NCI-H748 treated with DMSO at 0.1 percent for 48 hours (cell line): ENCODE measurements at places on chromosomes 12 and 14.

DNA sequence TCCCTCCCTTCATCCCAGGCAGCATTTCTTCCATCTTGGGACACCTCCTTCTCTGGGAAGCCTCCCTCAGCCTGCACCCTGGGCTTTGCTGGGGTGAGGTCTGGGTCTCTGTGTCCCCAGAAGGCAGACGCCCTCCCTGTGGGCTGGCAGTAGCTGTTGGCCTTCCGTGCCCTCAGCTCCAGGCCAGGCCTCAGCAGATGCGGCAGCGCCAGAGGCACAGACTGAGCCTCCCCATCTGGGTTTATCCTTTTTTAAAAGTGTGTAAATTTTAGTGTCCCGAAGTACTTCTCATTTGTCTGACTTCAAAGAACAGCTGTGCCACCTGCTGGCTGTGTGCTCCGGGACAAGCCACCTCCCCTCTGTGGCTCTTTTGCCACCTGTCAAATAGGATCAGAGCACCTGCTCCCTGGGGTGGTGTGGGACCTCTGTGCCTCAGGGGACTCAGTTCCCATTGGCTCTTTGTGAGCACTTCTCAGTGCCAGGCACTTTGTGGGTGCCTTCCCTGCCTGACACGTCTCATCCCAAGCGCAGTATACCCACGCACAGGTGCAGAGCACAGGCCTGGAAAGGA lies 11.1 kb downstream of the EXOC3L4 start:
- no peak for DNase-seq

- no peak for DNase-seq
Observed at GRCh38 chr14:104749111-104749649, 3.8 kb upstream of the SIVA1 start.

GRCh38 chr12:85733221-85733840 lies 102.9 kb downstream of the RASSF9 start:
- no peak for DNase-seq

DNA sequence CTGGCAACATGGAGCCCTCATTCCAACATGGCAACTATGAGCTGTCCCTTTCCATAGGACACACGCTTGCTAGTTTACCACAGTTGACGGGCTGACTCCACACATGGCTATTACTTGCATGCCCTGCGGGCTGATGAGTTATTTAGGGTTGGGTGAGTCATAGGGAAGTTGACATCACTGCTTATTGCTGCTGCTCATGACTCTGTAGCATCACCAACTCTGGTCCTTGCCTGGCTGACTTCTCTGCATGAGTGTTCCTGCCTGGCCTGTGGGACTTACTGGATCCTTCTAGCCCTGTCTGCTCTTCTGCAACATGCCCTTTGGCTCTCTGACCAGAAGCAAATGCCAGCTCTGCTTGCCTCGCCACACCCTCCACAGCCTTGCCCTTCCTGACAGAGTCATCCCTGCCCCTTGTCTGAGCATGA lies 199.5 kb downstream of the ANO6 start:
- no peak for DNase-seq

GRCh38 chr12:68267892-68268396 lies 14.5 kb upstream of the IL22 start:
- no peak for DNase-seq

DNA sequence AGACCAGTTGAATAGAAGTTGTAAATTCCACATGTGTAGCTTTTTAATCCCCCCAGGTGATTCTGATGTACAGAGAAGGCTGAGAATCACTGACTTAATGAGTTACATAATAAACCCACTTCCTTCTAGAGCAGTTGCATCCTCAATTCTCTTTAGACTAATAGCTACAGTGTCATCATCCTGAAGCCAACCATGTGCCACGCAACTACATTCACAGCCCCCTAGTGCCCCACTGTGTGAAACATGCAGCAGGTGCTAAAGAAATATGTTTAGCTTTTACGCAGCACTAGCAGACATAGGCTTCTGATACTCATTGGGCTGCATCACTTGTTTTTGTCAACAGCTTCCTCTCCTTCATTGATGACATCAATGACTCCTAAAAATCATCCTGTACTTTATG lies 1168.3 kb downstream of the BCL11B start:
- DNase-seq, result no peak

- DNase-seq, result no peak
Observed at GRCh38 chr14:49089107-49089506, 497.1 kb downstream of the RPS29 start.

- no peak for DNase-seq
Observed at GRCh38 chr12:14785568-14785967, 17.7 kb downstream of the WBP11 start.

DNA sequence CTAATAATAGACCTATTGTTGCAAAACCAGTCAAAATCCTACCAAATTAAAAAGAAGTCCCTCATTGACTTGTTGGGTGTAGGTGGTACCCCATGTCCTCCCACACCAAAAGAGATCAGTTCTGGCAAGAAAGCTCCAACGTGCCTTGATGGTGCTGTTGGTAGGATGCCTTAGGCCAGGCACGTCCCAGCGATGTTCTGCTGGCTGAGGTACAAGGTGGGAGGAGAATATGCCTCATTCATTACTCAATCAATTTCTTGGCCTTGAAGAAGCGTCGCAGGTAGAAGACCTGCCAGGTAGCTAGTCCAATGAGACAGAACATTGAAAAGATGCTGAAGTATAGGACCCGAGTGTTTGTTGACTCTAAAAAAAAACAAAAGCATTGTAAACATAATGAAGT lies 7.8 kb upstream of the NEK9 start:
- DNase-seq, result no peak

DNA sequence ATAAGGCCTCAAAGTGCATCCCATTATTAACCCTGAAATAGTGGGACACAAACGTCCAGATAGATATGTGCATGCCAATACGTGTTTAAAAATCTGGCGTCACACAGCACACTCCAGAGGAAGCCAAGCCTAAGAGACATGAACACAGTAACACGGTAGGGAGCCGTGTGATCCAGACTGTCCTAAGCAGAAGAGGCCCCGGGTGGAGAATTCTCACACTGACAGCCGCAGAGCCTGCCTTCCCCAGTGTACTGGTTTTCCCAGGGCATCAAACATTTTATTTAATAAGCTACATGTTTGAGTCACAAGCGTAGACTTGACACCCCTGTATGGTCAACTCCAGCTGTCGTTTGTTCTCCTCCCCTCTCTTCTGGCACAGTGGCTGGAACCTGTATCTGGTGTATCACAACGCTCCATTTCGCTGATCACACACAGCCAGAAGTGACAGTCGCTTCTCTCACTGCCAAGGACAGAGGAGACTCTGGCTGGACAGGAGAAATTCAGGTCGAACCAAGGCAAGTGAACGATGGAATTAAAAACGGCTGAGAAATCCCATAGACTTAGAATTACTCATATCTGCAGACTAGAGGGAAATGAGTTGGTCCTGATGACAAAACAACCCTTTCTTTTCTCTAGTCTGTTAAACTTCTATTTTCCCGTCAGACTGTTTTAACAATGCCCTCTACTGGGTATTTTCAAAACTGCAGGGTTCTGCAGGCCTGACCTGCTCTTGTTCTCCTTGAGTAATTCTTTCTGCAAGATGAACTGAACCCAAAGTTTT lies 359.9 kb downstream of the RGS6 start:
- DNase-seq, result peak; percentile 31

DNA sequence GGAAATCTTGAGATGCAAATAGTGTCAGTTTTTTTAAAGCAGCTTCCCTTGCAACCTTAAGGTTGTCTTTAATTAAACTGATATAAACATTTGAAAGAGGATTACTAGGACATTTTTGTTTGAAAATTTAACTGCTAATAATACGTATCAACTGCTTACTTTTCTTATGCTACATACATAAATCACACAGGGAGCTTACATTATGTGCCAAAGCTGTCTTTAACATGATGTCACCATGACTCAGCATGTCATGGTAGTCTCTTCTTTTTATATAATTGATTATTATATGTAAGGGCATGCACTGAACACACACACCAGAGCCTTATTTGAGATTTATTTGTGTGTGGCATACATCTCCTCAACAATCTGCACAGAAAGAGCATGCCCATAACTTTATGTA lies 63.0 kb upstream of the PTHLH start:
- no peak for DNase-seq

- DNase-seq, result no peak
Observed at GRCh38 chr14:66115740-66116502, 370.2 kb upstream of the CCDC196 start.

- DNase-seq, result no peak
Observed at GRCh38 chr14:70718383-70719118, 76.8 kb downstream of the TTC9 start.

- DNase-seq, result no peak
Observed at GRCh38 chr12:46064548-46064947, 74.2 kb upstream of the SCAF11 start.

GRCh38 chr12:79086541-79087296 lies 222.1 kb downstream of the SYT1 start:
- no peak for DNase-seq

- DNase-seq, result no peak
Observed at GRCh38 chr12:3179731-3180130, 102.6 kb downstream of the TSPAN9 start.

GRCh38 chr12:112577473-112578329 lies 159.0 kb downstream of the PTPN11 start:
- DNase-seq, result no peak

DNA sequence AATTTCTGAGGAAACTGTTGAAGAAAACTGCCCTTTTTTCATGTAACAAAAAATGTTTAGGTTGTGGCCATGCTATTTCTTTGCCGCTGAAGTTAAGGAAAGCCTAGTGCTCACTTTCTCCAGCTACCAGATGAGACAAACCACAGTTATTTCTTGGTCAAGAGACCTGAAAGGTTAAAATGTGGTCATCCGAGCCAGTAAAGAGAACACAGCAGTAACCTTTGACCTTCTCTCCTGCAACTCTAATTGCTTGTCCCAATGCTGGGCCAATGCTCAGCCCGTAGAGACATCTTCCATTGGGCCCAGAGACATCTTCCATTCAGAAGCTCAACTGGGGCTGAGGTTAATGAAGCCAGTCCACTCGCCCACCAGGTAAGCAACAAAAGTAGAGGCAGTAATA lies 109.8 kb upstream of the CPSF6 start:
- no peak for DNase-seq

GRCh38 chr14:74065746-74066575 lies 18.3 kb downstream of the ALDH6A1 start:
- no peak for DNase-seq

DNA sequence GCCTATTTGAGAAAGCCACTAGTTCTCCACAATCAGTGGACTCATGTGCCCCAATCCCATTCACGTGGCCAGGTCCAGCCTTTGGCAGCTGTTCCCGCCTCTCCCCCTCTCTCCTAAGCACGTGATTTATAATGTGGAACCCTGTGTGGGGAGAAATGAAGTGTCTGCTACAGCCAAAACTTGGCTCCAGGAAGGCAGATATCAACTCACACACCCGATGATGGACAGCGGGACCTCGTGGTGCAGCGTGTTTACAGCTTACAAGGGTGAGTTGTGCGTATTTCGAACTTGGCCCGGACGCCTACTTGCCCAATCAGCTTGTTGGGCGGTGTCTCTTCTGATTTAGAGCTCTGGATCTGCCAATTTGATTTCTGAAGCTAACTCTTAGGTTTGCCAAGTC lies 38.1 kb upstream of the FAM181A start:
- DNase-seq, result no peak
